ENCODE measurements at places on chromosomes 4 and X.

- DNase-seq = no peak
Measured at GRCh38 chr4:23333556-23333945, 556.3 kb downstream of the PPARGC1A start.

- no peak for DNase-seq
Measured at GRCh38 chr4:77002321-77003107, 53.0 kb downstream of the SEPTIN11 start.

DNA sequence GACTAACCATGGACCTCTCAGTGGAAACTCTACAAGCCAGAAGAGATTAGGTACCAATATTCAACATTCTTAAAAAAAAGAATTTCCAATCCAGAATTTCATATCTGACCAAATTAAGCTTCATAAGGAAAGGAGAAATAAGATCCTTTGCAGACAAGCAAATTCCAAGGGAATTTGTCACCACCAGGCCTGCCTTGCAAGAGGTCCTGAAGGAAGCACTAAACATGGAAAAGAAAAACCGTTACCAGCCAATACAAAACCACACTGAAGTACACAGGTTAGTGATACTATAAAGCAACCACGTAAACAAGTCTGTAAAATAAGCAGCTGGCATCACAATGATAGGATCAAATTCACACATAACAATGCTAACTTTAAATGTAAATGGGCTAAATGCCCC, 156.6 kb downstream of the FAM13A start:
- DNase-seq = no peak

DNA sequence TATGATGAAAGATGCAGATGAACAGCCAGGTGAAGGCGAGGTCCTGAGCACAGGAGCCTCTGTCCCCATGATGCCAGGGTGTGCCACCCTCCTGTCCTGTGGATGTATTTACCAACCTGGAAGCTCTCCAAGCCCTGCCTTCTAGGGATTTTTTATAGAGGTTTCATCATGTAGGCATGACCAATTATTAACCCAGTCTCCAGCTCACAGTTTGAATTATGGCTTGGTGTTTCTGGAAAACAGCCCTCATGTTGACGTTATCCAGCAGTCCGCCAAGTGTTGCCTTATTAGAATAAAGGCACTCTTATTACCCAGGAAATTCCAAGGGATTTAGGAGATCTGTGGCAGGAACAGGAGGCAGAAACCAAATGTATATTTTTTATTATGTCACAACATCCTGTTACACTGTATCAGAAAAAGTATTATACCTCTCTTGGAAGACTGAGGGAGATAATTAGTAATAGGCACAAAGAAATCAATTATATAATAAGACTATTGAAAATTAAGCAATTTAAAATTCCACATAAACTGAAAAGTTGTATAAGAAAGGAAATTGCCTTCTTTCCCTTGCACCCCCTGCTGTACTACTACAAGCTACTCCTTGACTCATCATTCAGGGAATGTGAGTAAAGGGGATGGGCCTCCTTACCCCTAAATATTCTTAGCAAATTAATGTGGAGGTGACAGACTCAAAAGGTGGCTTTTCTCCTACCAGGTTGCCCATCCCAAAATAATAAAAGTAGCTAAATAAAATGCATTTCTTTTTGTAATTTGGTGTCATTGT, 129.6 kb downstream of the ZNF330 start:
- no peak for DNase-seq

GRCh38 chrX:78168065-78168464, 28.6 kb upstream of the TAF9B start:
- DNase-seq = no peak

DNA sequence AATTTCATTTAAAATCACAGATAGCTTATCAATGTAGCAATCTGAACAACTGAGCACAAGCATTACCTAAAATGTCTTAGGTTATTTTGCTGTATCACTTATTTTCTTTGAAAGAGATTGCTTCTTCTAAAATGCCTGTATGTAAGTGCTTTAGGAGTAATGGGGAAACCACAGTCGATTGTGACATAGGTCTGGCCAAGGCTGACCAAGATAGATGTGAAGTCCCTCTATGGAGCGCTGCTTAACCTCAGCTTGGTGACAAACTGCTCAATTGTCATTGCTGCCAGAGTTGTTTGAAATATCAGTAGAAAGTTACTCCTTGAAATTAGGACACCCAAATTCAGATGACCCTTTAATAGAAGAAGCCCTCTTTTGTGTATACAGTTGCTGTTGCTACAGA, 401.9 kb upstream of the NDST4 start:
- no peak for DNase-seq

All from ovary (tissue), 10 donors.